Progenitor cell of endocrine pancreas (in vitro differentiated cells): ENCODE measurements at places on chromosomes 7 and 10. TPM values are rescaled to one million over a fixed set of nuclear protein-coding genes. Genes with fewer than 3 reads are reported as not detected.
A peak's percentile ranks its signal among the peaks of the same experiment; 100 is the strongest.

DNA sequence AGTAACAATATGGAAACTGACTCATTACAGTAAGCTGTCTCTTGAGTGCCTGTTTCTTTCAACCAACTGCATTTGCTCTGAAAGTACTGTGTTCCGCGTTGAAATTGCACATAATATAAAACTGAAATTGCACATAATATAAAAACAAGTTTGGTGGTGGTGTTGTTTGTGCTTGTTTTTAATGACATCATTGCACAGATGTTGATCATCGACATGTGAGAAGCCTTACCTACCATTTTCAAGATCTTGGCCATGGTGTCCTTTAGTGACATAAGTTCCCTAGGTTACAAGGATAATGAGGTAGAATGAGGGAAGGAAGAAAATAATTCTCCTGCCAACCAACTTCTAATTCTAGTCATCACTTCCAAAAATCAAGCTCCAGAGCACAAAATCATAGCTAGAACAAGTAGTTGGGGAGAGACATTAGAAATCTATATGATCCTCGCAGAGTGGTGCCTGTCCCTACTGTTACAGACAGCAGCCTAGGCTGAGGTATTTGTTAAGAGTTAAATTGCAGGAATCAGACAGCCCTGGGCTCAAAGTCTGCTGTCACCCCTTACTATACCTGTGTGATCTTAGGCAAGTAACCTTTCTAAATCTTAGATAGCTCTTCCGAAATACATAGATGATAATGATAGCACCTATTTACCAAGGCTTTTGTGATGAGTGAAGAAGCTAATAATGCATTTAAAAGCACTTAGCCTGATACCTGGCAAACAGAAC is 29.3 kb downstream of the DOCK4 start:
- H3K4me1 ChIP-seq = peaks cover 5% of the 10 kb centered on the region
- H3K36me3 ChIP-seq = no peaks in the 10 kb centered on the region
- peaks cover 5% of the 10 kb centered on the region for H3K27me3 ChIP-seq
- DNase-seq = no peak
- H3K4me3 ChIP-seq = no peak overlapping the region
- H3K27ac ChIP-seq = no peak overlapping the region

GRCh38 chr10:63268798-63269503 is 135.8 kb downstream of the NRBF2 start:
- peak overlapping the region; percentile 100 for H3K27ac ChIP-seq
- no peaks in the 10 kb centered on the region for H3K36me3 ChIP-seq
- peak overlapping the region; percentile 98 for H3K4me3 ChIP-seq
- H3K4me1 ChIP-seq = peaks cover 16% of the 10 kb centered on the region

DNA sequence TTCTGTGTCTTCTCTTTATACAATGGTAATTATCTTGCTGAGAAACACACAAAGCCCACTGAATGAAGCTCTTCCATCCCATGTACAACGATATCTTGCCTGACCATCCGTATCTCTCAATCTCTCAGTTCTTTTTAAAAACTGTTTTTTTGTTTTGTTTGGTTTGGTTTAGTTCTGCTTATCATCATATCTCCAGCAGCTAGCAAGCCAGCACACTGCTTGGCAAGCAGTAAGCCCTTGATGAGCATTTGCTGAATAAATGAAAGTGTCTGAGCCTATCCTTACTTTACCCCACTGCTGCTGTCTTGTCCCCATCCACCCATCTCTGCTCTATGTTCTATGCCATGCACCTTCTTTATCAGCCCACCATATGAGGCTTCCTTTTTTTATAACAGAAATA is 34.2 kb downstream of the ITGB1 start:
- peaks cover 47% of the 10 kb centered on the region for H3K36me3 ChIP-seq
- no peak for DNase-seq
- peak overlapping the region; percentile 43 for H3K27ac ChIP-seq
- H3K4me1 ChIP-seq = no peaks in the 10 kb centered on the region

DNA sequence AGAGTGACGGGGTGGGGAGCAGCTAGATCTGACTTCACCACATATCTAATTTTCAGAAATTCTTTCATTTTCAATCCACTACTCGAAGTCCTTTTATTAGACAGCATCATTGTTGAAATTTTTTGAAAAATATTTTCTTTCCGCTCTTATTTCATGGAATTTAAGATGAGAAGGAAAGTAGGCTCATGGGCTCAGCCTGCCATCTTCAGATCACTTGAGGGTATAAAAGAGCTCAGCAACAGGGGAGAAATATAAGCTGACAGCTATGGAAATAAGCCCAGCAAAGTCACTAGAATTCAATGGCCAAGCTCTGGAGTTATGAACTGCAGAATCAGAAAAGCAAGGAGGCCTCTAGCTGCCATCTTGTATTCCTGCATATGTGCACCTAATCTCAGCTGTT is 389.1 kb downstream of the XPNPEP1 start:
- no peak overlapping the region for H3K27ac ChIP-seq
- no peak overlapping the region for H3K4me3 ChIP-seq
- no peaks in the 10 kb centered on the region for H3K27me3 ChIP-seq
- no peak for DNase-seq
- H3K36me3 ChIP-seq = no peaks in the 10 kb centered on the region
- H3K4me1 ChIP-seq = no peaks in the 10 kb centered on the region

GRCh38 chr10:78348411-78349164 is 314.9 kb downstream of the RPS24 start:
- H3K27ac ChIP-seq = no peak overlapping the region
- H3K36me3 ChIP-seq = no peaks in the 10 kb centered on the region
- H3K27me3 ChIP-seq = peaks cover 3% of the 10 kb centered on the region
- DNase-seq = no peak
- no peak overlapping the region for H3K4me3 ChIP-seq

GRCh38 chr7:40231796-40232195 is 97.0 kb downstream of the SUGCT start:
- H3K4me1 ChIP-seq = peaks cover 6% of the 10 kb centered on the region
- H3K4me3 ChIP-seq = no peak overlapping the region
- H3K27ac ChIP-seq = no peak overlapping the region
- DNase-seq = no peak
- H3K27me3 ChIP-seq = no peaks in the 10 kb centered on the region

- no peak overlapping the region for H3K27ac ChIP-seq
- H3K27me3 ChIP-seq = peaks cover 6% of the 10 kb centered on the region
- H3K36me3 ChIP-seq = no peaks in the 10 kb centered on the region
- no peak overlapping the region for H3K4me3 ChIP-seq
Observed at GRCh38 chr10:78307576-78307975, 273.9 kb downstream of the RPS24 start.

DNA sequence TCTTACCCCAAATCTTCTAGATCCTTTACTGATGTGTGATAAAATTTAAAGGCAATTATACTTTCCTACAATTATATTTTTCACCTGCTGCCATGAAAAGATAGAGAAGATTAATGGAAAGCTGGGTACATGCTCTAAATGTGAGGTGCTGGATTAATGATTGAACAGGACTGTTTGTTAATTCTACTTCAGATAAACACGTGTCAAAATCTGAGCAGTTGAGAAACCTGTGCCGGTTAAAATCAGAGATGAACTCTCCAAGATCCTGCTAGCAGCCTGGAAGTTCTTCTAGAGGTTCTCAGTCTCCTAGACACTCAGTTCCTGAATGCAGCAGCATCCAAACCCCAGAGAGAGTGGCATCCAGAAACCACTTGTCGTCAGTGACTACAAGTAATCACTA is 69.2 kb downstream of the INHBA start:
- H3K4me1 ChIP-seq = peaks cover 3% of the 10 kb centered on the region
- DNase-seq = no peak
- no peak overlapping the region for H3K4me3 ChIP-seq
- H3K27ac ChIP-seq = no peak overlapping the region
- H3K27me3 ChIP-seq = no peaks in the 10 kb centered on the region
- H3K36me3 ChIP-seq = no peaks in the 10 kb centered on the region

GRCh38 chr10:122953902-122954730 is at the start of gene C10orf88:
TSS of gene C10orf88 (minus strand) at chr10:122954227. CDS start at chr10:122954178, 49 bp downstream.
- H3K36me3 ChIP-seq = peaks cover 2% of the 10 kb centered on the region
- peaks cover 15% of the 10 kb centered on the region for H3K4me1 ChIP-seq
- no peaks in the 10 kb centered on the region for H3K27me3 ChIP-seq

DNA sequence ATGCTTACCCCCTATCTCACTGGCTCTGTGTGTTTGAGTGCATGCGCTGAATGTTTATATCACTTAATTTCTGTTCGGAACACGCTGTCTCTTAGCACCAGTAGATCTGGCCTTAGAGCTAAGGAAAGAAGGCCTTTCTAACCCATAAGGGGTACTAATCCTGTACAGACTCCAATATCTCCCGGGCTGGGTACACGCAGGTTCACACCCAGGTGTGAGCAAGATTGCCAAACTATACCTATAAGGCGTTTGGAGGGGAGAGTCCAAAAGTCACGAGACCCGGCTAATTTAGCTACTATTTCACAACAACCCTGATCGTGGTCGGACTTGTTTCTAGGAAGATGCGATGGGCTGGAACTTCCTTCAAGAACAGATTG is 727 bp upstream of the PDSS1 start:
- H3K4me3 ChIP-seq = peak overlapping the region; percentile 94
- peak overlapping the region; percentile 87 for H3K27ac ChIP-seq
- H3K36me3 ChIP-seq = peaks cover 3% of the 10 kb centered on the region
- H3K27me3 ChIP-seq = peaks cover 13% of the 10 kb centered on the region

GRCh38 chr10:98376485-98376884 is 38.5 kb downstream of the PYROXD2 start:
- H3K4me1 ChIP-seq = peaks cover 1% of the 10 kb centered on the region
- no peak for DNase-seq
- no peak overlapping the region for H3K27ac ChIP-seq
- no peak overlapping the region for H3K4me3 ChIP-seq

DNA sequence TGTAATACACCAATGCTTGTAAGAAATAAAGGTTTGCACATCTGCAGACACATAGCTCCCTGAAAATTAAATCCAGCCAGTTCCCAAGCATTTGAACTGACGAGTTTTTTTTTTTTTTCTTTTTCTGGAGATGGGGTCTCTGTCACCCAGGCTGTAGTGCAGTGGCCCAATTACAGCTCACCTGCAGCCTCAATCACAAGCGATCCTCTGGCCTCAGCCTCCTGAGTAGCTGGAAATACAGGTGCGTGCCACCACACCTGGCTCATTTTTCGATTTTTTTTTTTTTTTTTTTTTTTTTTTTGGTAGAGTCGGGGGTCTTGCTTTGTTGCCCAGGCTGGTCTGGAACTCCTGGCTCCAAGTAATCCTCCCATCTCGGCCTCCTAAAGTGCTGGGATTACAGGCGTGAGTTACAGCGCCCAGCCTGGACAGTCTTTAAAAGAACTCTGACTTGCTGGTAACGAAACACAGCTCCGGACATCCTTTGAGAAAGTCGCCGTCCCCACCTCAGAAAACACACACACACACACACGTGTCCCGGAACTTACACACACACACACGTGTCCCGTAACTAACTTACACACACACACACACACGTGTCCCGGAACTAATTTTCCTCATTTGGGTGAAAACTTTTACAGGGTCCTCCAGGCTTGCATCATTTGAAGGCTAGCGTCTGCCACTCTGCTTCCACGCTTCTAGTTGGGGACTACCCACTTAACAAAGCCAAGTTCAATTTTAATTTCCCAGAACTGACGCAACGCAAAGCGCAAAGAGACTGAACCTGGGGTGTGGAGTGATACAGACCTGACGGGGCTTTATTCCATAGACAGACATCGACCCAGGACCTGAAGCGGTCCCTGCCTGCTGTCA is 18.6 kb downstream of the OCM2 start:
- peak overlapping the region; percentile 94 for H3K4me3 ChIP-seq
- H3K27me3 ChIP-seq = peaks cover 3% of the 10 kb centered on the region
- DNase-seq = no peak
- peaks cover 19% of the 10 kb centered on the region for H3K36me3 ChIP-seq

- peaks cover 2% of the 10 kb centered on the region for H3K4me1 ChIP-seq
- no peaks in the 10 kb centered on the region for H3K36me3 ChIP-seq
- no peak for DNase-seq
- H3K27me3 ChIP-seq = peaks cover 28% of the 10 kb centered on the region
- no peak overlapping the region for H3K4me3 ChIP-seq
Observed at GRCh38 chr10:5478694-5479305, 20.6 kb downstream of the CALML5 start.

DNA sequence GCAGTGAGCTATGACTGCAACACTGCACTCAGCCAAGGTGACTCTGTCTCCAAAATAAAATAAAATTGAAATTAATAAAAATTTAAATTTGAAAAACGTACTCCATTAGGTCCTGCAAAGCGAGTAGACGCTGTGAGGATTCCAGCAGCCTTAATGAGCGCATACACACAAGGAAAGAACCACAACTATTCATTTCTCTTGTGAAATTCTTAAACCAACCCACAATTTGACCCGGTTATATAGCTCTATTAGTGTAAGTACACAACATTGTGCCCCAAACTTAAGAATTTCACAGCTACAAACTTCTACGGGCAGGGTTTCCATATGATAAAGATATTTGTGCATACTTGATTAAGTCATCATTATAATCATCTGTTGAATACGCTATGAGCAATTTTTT is 84.4 kb downstream of the PARD3 start:
- H3K4me3 ChIP-seq = no peak overlapping the region
- H3K36me3 ChIP-seq = no peaks in the 10 kb centered on the region
- H3K27ac ChIP-seq = no peak overlapping the region
- no peak for DNase-seq

- no peak overlapping the region for H3K27ac ChIP-seq
- no peaks in the 10 kb centered on the region for H3K4me1 ChIP-seq
- peaks cover 7% of the 10 kb centered on the region for H3K27me3 ChIP-seq
- H3K4me3 ChIP-seq = no peak overlapping the region
- H3K36me3 ChIP-seq = no peaks in the 10 kb centered on the region
Observed at GRCh38 chr7:6718124-6718523, 11.4 kb upstream of the ZNF12 start.

- no peak overlapping the region for H3K27ac ChIP-seq
- H3K4me1 ChIP-seq = peaks cover 6% of the 10 kb centered on the region
- no peaks in the 10 kb centered on the region for H3K27me3 ChIP-seq
- no peaks in the 10 kb centered on the region for H3K36me3 ChIP-seq
Observed at GRCh38 chr7:51878865-51879264, 562.3 kb upstream of the COBL start.

The WDR11 gene
- total RNA-seq = 66.1 and 71.8 TPM in 2 replicates

The PNLIP gene
- total RNA-seq = not detected in 2 replicates

The AVPI1 gene
- 4.3 TPM in 2 replicates for total RNA-seq

The NEUROD6 gene
- total RNA-seq = not detected in 2 replicates

The VENTX gene
- total RNA-seq = 1.2 TPM in 2 replicates

The MACROH2A2 gene
- total RNA-seq = 128 and 143 TPM in 2 replicates

The NPY gene
- total RNA-seq = 1.1 TPM in 1 of 2 replicates, not detected in the other

The NKX2-3 gene
- not detected in 2 replicates for total RNA-seq

The TWIST1 gene
- 1.8 and 2.8 TPM in 2 replicates for total RNA-seq
